ENCODE measurements at places on chromosomes 5 and 9.

- no peak for DNase-seq
Measured at GRCh38 chr5:10913181-10913810, 152.3 kb upstream of the DAP start.

DNA sequence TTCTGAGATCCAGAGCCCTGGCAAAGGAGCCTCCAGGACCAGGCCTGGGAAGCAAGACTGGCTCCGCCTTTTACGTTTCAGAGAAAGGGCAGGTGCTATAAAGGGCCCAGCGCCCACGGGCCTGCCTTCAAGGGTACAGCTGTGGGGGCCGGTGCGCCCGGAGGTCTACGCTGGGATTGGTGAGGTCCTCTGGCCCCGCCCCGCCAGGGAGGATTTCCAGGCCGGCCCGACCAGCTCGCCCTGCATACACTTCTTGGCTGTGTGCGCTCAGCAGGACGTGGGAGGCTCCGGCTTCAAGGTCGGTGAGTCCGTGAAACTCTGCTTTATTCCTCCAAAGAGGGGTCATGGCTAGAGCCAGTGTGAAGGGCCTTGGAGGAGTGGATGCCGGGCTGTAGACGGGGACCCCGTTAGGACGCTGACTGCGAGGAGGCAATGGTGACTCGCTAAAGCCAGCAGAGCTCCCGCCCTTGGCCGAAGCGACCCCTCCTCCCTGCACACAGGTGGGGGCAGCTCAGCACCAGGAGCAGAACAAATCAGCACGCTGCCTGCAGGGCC is at the start of gene CKMT2:
Gene CKMT2, plus strand, starts transcription at position 243 of the 555 bp plus-strand sequence. CDS start 17,811 bp downstream, outside the sequence.
- DNase-seq: no peak

DNA sequence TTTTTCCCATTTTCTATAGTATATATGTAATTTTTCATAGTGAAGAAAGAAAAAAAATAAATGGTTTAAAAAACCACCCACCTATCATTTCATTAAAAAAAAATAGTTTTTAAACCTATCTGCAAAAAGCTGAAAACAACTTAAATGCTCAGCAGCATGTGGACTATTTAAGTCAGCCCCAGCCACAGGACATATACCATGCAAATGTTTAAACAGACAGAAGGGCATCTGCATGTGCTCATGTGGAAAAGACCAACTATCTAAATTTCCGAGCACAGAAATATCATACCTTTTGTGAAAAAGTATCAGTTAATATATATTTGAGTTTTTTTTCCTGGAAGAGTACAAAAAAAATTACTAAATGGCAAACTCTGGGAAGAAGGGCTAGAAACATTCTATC is 143.4 kb downstream of the EPB41L4A start:
- no peak for DNase-seq

DNA sequence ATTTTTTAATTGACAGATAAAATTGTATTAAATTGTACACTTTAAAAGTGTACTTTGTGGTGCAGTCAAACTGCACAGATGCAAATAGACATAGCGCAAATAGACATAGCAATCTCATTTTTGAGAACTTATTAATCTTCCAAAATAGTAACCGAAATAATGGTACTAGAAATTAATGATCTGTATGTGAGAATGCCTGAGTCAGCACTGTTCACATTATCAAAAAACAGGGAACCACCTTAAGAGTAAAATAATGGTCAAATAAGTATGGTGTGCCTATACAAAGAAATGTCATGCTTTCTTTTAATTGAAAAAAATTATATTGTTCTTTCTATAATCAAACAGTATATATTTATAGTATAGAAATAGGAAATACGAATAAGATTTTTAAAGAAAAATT is 461.9 kb downstream of the EFNA5 start:
- DNase-seq: no peak

DNA sequence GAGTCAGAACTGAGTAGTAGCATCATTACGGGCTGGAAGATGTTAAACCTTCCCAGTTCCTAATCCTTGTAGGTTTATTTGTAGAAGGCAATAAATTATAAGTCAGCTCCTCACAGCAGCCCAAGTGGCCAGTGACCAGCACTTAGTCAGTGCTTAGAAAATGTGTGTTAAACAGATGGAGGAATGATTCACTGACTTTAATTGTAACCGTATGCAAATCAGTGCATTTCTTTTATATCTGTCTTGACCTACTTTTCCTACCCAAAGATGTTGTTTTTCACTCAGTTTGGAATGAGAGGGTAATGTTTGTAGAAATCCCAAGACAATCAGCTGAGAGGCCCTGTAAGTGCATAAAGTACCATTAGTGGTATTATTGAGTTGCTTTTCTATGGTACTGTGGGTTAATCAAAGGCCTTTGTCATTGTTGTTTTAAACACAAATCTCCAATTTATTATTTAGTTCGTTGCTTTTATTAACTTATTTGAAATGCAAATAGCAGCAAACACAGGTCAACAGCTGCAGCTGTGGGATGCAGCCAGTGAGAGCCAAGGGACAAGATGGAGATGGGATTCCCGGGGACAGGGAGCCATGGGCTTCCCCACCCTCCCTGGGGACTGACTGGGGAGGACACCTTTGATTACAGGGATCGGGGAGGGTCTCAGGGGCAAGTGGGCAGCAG is 49.8 kb downstream of the MAP1B start:
- DNase-seq: no peak

DNA sequence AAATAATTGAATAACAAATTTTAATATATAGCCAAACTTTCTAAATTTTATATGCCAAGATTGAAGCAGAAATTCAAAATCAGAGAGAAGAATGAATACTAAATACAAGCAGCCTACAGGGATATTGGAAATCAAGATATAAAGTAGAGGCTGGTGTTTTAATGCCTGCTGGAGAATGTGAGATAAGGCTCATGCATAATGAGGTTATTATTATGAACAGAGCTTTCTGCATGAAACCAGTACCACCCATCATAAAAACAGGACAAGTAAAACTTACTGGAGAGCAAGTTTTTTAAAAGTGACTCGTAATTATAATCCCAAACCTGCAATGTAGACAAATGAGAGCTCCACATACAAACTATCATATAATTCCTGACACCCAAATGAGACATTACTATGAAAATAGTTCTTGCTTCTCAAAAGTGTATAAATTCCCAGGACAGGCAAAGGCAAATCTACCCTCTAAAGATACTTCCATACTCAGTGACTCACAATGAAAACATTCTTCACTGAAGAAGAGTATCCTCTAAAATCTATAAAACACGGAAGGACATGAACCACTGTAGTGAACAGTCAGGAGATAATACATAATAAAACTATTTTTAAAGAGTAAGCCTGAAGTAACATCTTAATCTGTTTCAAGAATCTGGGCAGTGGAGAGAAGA is 532.0 kb upstream of the GRAMD2B start:
- DNase-seq: no peak

DNA sequence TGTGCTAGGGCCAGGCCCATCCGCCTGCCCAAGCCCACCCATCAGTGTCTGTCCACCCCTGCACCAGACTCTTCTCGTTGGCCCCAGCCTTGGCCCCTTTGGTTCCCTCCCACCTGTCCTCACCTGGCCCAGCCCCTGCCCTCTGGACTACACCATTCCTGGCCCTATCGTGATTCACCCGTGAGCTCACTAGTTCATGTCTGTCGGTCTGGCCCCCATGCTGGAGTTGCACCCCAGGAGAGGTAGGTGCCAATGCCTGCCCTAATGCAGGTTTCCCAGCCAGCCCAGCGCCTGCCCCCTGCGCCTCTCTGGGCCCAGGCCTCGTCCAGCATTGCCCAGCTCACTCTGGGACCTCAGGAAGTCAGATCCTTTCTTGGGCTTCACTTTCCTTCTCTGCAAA is 115.4 kb upstream of the LMX1B start:
- DNase-seq: no peak

GRCh38 chr9:136848393-136849037 is 694 bp upstream of the PHPT1 start:
- no peak for DNase-seq

- no peak for DNase-seq
Measured at GRCh38 chr5:34656001-34656699, at the start of gene RAI14. Gene RAI14 (plus strand): TSS chr5:34656328. CDS start chr5:34686920, 30,592 bp downstream.

- no peak for DNase-seq
Measured at GRCh38 chr5:89534331-89534730, 651.3 kb upstream of the MEF2C start.

DNA sequence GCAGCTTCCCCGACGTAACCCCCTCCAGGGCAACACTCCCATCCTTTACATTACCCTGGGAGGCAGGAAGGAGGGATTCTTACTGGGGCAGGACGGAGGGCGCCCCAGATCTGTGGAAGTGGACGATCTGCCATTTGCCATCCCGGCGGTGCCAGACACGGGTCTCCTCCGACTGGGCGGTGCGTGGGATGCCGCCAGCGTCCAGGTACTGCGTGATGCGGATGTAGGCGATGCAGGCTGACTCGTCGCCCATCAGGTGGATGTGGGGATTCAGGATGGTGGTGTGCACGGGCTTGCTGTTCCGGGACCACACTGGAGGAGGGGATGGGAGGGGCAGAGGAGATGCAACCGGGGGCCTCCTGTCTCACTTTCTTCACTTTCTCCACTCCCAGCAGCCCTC is 33.0 kb downstream of the SLC6A7 start:
- no peak for DNase-seq

- no peak for DNase-seq
Measured at GRCh38 chr9:98328770-98329169, 73.3 kb upstream of the TBC1D2 start.

GRCh38 chr9:72588336-72588735 is 66.9 kb downstream of the TMC1 start:
- no peak for DNase-seq

GRCh38 chr5:173451031-173451430 is 122.8 kb upstream of the STC2 start:
- no peak for DNase-seq

DNA sequence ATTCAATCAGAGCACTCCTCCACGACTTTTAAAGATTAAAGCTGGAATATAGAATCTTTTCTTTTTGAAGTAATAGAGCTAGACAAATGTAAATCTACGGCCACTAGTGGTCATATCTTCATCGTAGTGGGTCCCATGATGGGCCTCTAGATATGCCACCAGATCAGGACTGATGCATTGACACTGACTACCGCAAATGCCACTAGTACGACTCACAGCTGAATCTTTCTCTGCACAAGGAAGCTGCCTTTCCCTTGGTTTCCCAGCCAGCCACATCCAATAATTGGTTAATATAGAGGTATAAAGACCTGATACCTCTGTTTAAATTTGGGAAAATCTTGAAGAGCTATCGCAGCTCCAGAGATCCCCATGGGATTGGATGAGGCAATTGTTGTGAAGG is 37.8 kb upstream of the ADRB2 start:
- no peak for DNase-seq

GRCh38 chr9:107106416-107106815 is 176.7 kb upstream of the RAD23B start:
- DNase-seq: no peak

GRCh38 chr9:134960701-134961181 is 43.0 kb upstream of the FCN1 start:
- DNase-seq: no peak

DNA sequence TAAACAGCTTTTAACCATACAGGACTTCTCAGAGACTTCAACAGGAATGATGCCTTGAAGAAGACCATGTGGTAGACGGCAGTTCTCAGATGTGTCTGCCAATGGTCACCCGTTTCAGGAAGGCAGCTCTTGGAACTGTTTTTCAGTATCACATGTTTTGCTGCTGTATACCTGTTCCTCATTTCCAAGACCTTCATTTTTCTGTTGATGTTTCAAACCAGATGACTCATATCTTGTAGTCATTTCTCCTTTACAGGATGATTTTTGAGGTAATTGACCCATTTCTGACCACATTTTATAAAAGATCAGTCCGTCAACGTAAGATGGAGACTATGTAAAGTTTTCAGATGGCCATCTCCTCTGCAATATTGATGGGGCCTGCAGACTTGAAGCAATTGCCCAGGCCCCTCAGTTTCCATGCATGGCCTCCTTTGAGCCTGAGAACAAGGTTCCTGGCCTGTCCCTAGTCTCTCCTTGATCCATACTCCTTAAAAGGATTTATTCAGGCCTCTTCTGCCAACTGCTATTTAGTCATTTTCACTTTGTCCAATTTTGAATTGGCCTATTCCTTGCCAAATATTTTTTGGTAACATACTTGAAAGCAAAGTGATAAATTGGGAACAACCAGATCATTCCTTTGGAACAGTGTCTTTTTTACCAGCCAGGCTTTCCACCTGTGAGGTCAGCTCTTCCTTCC is 128.6 kb downstream of the PDZD2 start:
- DNase-seq: no peak

- DNase-seq: no peak
Measured at GRCh38 chr5:65149827-65150226, 331.9 kb downstream of the ADAMTS6 start.

GRCh38 chr9:98168153-98168780 is 24.2 kb downstream of the CORO2A start:
- DNase-seq: no peak

DNA sequence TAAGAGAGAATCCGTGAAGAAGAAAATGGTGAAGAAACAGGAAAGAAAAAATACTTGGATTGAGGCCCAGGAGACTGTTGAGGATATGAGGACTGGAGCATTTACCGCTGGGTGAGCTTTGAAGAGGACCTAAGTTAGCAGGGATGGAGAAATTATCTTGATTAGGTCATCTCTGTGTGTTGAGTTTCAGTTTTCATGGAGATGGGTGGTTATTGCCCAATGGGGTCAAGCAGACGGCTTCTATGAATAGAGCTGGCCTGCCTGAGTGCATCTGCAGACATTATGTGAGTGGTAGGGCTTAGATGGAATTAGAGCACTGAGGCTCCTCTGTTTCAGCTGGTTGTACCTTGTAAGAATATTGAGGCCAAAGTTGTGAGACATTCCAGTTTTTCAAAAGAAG is 245.4 kb upstream of the FBXL7 start:
- DNase-seq: no peak

- no peak for DNase-seq
Measured at GRCh38 chr9:3647652-3648051, 121.9 kb upstream of the RFX3 start.

DNA sequence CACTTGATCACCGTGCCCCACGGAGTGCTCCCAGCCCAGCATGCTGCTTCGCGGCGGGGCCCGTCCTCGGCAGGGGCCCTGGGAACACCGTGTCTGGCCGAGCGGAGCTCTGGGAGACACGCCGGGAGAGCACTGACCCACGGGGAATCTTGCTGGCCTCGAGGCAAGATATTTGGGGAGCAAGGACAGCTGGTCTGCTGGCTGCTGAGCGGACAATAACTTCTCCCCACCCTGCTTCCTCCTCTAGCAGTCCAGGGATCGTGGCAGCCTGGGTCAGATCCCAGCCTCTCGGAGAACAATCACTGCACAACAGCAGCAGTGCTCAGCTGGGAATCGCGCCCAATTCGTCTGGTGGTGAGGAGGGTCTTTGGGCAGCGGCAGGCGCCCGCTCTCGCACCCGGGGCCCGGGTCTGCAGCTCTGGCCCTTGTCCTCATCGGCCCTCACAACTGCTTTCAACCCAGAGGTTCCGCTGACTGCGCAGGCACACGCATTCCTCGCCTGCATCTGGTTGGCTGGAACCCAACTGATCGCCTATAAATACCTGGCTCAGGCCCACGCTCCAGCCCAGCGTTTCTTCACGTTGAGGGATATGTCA is 43.4 kb downstream of the DBH start:
- DNase-seq: no peak

DNA sequence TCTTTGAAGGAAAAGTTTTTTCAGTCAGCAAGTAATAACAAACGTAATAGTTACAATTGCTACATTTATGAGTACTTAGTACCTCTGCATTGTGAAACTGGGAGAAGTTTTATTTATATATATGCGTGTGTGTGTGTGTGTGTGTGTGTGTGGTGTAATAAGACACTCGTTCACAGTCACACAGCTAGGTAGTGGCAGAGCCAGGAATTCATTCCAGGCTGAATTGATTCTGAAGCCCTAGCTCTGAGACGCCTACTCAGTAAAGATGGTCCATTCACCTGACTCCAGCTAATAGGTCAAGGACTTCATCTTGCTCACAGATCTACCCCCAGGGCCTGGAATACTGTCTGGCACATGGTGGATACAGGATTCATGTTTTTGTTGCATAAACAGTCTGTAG is 13.6 kb upstream of the CAST start:
- DNase-seq: no peak

Measured in activated CD8-positive, alpha-beta memory T cell treated with anti-CD3 and anti-CD28 coated beads for 48 hours (primary cell).